ENCODE measurements at places on chromosomes 16 and 17.

GRCh38 chr17:27566671-27567562 is 64.1 kb upstream of the LGALS9 start:
- no peak for DNase-seq

- DNase-seq = no peak
These were observed 610 bp downstream of the PIK3R5 start for GRCh38 chr17:8964801-8965393.

GRCh38 chr17:65583921-65584603 is 22.6 kb upstream of the AXIN2 start:
- DNase-seq = no peak

GRCh38 chr16:86956437-86956836 is 360.8 kb downstream of the C16orf95 start:
- DNase-seq = no peak

GRCh38 chr16:27220991-27221390 is 17.7 kb downstream of the KDM8 start:
- no peak for DNase-seq

DNA sequence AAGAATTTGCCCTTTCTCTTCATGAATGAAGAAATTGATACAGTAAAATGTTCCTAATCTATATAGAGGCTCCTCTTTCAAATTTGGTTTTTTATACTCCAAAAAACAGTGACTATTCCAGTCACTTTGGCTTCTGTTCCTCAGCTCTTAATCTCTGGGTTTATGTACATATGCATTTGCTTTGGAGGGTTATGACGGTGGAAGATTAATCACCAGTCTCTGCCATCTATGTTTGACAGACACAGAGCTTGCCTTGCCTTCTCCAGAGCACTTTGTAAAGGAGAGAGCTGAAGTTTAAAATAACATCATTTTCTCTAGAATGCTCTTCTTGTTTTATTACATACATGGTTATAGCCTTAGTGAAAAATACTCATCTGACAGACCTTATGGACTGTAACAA is 99.3 kb downstream of the NLK start:
- DNase-seq = no peak

- peak; percentile 21 for DNase-seq
These were observed 46.8 kb downstream of the BEAN1 start for GRCh38 chr16:66473654-66474519.

- DNase-seq = no peak
These were observed 36.9 kb upstream of the MYH10 start for GRCh38 chr17:8667421-8667820.

DNA sequence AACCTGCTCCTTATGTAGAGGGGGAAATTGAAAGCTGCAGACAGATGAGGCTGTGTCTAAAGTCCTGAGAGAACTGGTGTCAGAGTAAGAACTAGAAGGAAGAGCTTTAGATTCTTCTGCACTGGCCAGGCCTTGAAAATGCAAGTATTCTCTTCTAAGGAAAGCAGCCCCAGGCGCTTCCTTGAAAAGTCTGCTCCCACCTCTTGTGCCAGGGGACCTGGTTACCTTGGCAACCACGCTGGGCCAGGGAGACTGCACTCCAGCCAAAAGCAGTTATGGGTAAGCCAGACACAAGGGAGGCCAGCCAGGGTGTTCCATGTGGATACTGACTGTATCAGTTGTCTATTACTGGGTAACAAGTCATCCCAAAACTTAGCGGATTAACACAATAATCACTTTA is 228.6 kb upstream of the SDK2 start:
- no peak for DNase-seq

- DNase-seq = no peak
These were observed 6.8 kb downstream of the PRCD start for GRCh38 chr17:76546556-76547182.

GRCh38 chr17:43365356-43365755 is 33.4 kb upstream of the ARL4D start:
- DNase-seq = no peak

DNA sequence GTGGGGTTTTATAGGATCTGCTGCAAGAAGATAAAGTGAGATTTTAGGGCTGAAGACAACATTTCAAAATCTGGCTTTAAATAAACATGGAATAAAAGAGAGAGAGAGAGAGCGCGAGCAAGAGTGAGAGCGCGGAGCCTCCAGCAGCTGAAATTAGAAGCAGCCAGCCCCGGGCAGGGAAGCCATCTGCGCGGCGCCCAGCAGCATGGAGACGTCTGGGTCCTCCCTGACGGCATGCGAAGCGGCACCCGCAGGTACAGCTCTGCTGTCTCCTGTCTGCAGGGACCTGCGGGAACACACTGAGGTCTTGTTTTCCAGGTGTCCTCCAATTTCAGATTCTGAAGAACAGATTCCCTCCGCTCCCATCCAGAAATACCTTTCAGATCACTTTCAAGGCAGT is 7.9 kb upstream of the BAIAP2 start:
- no peak for DNase-seq

DNA sequence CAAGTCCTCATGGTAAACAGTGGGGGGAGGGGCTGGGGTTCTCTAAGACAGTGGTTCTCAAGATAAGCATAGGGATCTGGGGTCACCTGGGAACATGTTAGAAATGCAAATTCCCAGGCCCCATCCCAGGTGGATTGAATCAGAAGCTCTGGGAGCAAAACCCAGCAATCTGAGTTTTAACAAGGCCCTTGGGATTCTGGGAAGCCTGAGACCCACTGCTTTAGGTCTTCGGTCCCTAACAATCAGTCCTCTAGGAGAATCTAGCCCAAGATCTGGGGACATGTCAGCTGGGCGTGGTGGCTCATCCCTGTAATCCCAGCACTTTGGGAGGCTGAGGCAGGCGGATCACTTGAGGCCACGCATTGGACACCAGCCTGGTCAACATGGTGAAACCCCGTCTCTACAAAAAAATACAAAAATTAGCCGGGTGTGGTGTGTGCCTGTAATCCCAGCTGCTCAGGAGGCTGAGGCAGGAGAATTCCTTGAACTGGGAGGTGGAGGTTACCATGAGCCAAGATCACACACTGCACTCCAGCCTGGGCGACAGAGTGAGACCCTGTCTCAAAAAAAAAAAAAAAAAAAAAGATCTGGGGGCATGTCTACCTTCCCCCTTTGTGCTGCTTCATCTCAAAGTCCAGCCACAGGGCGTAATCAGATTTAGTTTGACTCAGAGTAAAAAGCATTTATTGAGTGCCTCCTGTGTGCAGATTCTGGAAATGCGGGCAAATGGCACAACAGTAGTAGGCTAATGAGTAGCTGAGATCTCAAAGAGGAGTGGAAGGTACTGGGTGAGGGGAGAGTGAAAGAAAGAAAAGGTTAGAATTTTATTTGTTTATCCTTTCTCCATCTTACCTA is 8.8 kb upstream of the NR1D1 start:
- DNase-seq = no peak

DNA sequence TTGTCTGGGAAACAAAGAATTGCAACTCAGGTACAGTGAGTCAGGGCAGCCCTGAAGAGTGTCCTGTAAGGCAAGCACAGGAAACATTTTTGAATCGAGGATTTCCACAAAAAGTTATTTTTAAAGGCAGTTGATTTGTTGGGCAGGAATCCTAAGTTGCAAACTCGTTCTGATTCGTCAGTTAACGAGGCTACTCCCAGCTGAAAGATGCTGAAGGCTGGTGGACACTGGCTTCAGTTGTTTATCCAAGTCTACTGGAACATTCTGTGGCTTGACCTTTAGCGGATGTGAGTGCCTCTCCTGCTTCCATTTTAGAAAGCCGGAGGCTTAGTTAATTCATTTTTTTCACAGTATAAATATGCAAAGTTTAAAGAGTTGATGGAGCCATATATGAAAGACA is 84.2 kb downstream of the KCNJ12 start:
- DNase-seq = no peak

- DNase-seq = no peak
These were observed 4.2 kb downstream of the NF1 start for GRCh38 chr17:31099016-31099415.

DNA sequence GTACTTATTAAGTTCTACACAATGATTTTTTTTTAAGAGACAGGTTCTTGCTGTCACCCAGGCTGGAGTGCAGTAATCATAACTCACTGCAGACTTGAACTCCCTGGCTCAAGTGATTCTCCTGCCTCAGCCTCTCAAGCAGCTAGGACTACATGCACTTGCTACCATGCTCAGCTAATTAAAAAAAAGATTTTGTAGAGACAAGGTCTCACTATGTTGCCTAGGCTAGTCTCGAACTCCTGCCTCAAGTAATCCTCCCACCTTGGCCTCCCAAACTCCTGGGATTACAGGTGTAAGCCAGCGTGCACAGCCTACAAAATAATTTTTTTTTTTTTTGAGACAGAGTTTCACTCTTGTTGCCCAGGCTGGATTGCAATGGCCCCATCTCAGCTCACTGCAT is 22.2 kb downstream of the USP32 start:
- DNase-seq = no peak

DNA sequence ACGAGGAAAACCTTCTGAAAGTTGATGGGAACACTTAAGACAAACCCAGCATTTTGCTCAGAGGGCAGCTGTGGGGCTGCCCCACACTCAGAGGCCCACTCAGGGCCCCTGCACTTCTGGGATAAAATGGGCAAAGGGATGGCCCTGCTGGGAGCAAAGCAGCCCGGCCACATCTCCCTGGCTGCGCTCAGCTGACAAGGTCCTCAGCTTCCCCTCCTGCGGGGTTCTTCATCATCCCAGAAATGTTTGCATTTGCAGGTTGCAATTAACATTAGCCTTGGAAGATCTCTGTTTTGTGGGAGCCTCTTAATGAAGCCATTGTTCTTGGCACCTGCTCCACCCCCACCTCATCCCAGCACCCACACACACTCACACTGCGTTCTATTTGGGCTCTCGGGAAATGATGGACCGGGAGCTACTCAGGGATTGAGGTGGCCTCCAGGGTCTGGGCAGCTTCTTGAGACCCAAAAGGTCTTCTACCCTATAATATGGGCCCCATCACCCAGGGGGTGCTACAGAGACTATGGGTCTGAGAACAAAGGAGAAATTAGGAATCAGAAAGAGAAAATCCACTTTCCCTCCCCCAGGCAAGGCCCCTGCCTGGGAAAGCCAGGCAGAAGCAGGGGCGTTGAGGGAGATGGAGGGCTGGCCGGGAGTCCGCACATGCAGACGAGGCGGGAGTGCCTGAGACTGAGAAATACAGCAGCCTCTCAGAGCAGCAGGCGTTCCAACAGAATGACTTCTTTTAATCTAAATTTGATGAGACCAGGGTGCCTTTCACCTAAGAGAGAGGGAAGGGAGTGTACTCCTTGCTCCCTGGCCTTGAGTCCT is 53.7 kb upstream of the RPL38 start:
- no peak for DNase-seq

DNA sequence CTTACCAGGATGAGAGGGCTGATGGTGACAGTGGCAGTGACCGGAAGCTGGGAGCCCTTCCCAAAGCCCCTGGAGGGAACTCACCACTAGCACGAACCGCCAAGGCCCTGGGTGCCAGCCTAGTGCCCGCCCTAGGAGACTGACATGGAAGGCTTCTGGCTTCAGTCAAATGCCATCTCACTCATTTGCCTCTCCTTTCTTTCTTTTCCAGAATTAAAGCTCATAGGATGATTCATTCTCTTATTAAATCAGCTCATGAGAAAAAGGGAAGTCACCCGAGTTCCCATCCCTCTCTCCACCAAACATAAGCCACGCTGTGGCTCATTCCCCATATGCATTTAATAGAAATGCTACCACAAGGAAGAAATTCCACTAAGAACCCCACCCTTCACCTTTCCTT is 12.1 kb downstream of the CUEDC1 start:
- DNase-seq = no peak

GRCh38 chr16:11079652-11080187 is 135.4 kb downstream of the CLEC16A start:
- DNase-seq = no peak

- DNase-seq = no peak
These were observed 3.1 kb upstream of the MRPS34 start for GRCh38 chr16:1775846-1776671.

DNA sequence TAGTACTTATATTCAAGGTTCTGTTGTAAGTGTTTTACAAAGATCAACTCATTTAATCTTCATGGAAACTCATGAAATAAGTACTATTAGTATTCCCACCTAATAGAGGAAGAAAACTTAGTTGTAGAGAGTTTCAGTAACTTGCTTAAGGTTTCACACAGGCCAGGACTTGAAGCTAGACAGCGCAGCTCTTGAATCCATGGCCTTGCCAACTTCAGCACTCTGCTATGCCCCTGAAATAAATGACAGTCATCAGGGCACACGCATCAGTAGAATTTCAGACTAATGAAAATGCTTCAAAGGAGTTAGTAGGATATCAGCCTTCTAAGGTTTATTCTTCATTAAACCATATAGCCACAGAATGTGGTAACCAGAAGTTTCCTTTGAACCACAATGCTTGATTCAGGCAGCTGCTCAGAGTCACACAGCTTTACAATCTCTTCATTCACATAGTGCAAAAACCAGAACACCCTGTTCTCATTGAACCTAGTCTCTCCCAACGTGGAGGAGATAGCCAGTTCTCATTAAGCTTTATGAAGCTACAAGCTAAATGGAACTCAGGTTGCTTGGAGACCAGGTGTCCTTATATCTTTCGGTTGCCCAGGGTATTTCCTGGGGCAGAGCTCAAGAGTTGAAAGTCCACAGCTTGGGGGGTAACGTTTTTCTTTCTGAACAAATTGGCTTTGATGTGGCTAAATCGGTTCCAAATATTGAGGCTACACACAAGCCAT is 39.7 kb downstream of the KCNJ2 start:
- DNase-seq = no peak

DNA sequence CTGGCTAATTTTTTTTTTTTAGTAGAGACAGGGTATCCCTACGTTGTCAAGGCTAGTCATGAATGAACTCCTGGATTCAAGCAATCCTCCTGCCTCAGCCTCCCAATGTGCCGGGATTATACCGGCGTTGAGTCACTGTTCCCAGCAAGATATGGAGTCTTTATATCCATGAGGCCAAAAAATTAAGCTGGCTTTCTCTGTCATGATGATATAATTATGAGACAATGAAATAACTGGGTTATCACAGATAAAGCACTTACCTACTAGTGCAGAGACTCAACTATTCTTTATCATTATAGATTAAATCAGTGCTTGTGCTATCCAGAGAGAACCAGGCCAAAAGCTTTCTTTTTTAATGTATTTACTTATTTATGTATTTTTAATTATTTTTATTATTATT is 36.2 kb downstream of the SMG6 start:
- DNase-seq = no peak

DNA sequence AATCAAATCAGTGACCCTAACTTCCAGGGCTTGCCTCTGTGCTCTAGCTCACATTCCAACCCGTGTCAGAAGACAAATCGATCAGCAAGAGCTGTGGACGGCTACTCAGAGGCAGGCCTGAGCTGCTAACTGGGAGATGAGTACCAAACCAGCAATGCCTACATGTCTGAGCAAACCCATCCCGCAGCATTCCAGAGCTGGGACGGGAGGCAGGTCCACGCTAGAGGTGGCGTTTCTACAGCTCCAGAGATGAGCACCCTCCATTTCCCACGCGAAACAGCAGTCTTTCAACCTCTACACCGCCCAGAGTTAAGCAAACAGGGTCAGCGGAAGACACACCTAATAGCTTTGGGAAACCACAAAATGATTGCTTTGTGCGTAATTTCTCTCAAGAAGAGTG is 6.5 kb downstream of the NXN start:
- no peak for DNase-seq

Measured in NCI-H2029 treated with DMSO at 0.1 percent for 48 hours (cell line).